Spleen (tissue), 13 donors: ENCODE measurements at places on chromosomes 3 and 15. TPM values are rescaled to one million over a fixed set of nuclear protein-coding genes. Genes with fewer than 3 reads are reported as not detected.

The DZIP3 gene
- 24.4 TPM for total RNA-seq

The CYP11A1 gene
- total RNA-seq, result 4.8 TPM

The CRYBG3 gene
- total RNA-seq, result 16.4 TPM

The PDE8A gene
- 33.1 TPM for total RNA-seq

- no peak for DNase-seq
Observed at GRCh38 chr3:45021524-45022297, 4.4 kb upstream of the CLEC3B start.

DNA sequence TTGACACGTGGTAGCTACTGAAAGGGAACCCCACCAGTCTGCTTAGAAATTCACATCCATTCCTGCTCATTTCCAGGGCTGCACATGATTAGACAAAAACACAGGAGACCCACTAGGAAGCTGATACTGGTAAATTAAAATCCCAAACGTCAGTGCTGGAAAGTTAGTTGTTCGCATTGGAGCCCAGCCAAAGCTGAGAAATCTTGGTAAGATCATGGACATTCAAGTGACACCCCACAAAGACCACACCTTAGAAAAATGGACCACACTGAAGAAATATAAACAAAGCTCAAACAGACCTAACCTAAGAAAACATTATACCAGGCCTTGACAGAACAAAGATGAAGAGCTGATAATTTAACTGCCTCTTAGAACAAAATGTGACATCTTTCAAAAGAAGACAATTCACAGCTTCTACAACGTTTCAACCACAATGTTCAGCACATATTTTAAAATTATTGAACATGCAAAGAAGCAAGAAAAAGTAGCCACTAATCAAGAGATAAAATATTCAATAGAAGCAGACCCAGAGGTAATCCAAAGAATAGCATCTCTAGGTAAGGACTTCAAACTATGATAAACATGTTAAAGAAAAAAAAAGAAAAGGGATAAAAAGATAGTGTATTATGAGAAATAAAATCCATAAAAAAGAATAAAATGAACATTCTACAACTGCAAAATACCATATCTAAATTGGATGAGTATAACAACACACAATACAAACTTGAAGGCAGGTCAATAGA, 20.4 kb downstream of the RAD18 start:
- no peak for DNase-seq
